ENCODE measurements at places on chromosomes 16 and 17.

DNA sequence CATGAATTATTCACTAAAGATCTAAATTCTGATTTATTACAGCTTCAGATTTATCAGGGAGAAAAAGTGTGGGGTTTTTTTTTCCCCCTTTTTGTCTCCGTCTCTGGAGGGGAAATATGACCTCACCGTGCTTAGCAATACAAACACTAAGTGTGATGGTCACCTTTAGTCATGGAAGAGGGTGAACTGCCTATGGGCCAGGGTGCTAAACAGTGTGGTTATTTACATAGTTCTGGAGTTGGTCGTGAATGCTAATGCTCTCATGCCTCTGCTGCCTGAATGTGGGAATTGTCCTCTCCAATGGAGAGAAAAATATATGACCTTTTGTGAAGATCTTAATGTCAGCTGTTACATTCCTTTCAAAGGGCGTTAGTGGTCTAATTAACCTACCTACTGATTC is 44.8 kb upstream of the MSI2 start:
- DNase-seq: no peak

DNA sequence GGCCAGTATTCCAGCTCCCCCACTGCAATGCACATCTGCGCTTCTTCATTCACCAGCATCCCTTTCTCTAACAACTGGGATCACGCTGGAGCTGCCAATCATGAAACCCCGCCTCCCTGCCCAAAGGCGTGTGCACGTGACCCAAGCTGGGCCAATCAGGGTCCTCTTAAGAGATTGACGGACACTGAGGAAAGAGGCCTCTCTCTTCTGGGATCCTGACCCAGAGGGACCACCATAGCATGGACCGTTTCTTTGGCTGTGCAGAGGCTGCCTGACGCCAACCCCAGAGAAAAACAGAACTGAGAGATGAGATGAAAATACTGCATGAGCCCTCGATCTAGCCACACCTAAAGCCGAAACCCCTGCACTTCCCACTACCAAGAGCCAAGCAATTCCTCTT is 32.0 kb downstream of the COTL1 start:
- DNase-seq: no peak

DNA sequence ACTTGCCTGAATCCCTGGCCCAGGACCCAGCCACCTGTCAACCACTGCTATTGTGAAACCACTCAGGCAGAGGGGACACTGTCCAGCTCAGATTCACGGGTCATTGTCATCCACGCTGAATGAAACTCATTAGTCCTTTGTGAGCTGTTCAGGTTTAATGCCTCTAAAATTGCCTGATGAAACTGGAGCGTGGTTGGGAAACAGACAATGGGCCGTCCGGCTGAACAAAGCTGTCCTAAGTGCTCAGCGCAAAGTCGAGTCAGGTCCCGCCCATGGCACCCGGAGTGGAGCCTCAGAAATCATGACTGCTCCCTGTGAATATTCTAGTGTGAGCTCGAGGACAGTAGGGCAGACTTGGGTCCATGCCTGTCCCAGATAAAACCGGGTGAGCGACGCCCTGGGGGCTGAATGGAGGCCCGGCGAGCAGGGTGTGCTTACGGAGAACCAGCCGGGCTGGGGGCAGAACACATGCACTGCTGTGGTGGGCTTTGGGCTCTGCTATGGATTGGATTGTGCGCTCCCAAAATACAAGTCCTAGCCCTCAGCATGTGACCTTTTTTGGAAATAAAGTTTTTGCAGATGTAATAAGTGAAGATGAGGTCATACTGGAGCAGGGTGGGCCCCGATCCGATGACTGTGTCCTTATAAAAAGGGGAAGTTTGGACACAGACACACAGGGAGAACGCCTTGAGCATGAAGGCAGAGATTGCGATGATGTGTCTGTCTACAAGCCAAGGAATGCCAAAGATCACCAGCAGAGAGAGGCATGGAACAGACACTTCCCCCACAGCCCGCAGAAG is 12.9 kb upstream of the CMIP start:
- DNase-seq: no peak

DNA sequence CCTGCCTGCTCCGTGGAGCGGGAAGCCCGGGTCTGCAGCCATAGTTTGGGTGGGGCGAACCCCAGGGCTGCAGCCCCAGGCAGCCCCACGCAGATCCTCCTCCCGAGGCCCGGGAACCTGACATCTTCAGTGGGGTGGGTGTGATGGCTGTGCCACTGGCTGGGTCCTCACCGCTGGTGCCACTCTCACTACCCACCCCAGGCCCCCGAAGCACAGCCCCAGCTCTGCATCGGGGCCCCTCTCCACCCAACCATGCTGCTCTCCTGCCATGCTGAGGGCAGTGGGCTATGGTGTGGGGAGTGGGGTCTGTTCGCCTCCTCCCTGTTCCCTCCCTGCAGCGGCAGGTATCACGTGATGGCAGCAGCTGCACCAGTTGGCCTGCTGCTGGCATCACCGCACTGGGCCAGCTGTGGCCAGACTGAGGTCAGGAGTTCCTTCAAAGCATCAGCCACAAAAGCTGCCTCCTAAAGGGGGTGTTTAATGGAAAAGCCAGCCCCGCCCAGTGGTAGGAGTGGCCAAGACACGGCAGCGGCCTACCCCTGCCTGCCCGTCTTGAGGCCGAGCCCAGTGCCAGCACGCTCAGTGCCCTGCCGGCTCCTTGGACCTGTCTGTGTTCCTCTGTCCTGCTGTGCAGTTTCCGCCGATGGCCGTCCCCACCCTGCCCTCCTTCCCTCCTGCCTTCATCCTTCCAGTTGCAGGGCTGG is 10.8 kb downstream of the KCTD5 start:
- DNase-seq: no peak

GRCh38 chr16:1333149-1333812 is at the start of gene BAIAP3:
BAIAP3 (plus strand) TSS chr16:1333645; CDS start chr16:1338550, 4,905 bp downstream.
- DNase-seq: peak; percentile 27

DNA sequence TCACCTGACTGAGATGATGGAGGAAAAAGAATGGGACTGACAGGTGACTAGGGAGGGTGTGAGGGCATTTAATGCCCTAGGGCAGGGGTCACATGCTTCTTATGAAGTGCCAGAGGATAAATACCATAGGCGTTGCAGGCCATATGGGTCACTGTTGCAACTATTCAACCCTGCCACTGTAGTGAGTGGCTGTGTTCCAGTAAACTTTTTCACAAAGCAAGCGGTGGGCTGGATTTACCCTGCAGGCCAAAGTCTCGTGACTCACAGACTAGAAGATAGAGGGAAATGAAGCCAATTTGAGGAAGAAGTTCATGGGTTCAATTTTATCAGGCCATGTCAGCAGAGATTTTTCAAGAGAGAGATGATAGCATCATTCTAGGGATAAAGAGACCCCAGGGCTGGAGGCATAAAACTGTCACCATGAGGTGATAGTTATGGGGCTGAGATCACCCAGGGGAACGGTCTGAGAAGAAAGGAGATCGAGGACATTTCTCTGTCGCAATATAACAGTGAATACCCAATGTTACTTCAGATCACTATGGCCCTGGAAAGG is 8.6 kb downstream of the ARHGAP17 start:
- no peak for DNase-seq

DNA sequence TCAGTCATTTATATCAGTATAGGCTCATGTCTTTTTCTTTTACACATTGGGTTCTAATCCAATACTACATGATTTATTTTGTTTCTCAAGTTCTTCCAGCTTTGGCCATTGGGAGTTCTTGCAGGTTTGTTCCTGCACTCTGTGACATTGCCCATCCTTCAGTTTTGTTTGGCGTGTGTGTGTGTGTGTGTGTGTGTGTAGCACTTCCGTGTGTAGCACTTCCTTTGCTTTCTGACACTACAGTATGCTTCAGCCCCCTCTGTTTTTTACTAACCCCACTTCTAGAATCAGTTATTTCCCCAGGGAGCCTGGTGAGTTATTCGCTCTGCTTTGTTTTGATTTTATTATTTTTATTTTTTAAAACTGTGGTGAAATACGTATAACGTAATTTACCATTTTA is 75.6 kb upstream of the LGALS9 start:
- DNase-seq: no peak

DNA sequence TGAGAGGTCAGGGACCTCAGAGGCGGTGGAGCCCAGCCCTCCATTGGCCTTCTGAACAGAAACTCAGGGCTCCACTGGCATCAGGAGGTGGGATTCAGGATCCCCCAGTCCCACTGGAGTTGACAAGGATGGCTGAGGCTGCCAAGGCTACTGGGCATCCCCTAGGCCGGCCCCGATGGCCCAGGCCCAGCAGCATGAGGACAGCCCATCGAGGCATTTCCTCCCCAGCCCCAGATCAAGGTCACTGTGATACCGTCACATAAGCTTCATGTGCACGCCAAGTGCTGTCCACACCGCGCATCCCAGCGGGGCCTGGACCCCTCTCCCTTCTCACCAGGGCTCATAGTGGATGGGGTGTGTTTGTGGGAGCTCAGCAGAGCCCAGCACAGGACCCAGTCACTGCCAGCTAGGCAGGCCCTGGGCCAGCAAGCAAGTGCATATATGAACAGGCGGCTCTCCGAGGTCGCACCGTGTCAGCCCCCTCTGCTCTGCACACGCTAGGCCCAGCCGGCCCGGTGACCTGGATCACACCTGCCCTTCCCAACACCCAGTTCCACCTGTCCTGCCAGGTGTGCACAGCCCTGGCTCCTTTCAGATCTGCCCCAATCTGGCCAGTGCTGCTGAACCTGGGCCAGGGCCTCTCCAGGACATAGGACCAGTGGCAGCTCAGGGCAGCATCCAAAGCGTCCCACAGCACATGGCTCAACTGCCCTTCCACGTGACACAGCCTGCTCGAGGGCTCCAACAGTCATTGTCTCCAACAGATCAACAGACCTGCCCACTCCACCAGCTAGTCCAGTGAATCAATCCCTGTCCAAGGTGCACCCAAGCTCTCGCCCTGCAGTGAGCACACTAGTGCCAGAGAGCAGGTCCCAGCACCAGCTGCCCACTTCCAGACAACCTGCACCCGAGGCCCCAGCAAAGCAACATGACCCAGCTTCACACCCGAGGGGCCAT is 32.8 kb upstream of the RASD1 start:
- no peak for DNase-seq

- DNase-seq: no peak
These were observed 321.4 kb downstream of the HAPSTR1 start for GRCh38 chr16:9412915-9413264.

GRCh38 chr17:72682605-72683004 is 409.9 kb downstream of the SLC39A11 start:
- no peak for DNase-seq

DNA sequence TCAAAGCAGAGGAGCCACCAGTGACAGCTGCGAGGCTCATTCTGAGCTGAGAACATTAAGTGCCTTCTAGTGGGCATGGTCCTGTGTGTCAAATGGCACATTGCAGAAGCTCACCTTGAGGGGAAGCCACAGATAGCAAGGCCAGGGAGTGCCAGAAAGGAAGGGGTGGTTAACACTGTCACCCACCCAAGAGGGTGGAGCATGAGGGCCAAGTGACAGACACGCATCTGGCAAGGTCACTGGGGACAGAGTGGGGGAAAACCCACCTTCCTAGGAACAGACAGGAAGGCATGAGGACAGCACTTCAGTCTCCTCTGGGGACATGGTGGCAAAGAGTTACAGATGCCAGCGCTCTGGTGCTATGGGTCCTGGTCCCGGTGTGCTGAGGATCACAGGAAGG is 22.1 kb downstream of the NUBP1 start:
- no peak for DNase-seq

DNA sequence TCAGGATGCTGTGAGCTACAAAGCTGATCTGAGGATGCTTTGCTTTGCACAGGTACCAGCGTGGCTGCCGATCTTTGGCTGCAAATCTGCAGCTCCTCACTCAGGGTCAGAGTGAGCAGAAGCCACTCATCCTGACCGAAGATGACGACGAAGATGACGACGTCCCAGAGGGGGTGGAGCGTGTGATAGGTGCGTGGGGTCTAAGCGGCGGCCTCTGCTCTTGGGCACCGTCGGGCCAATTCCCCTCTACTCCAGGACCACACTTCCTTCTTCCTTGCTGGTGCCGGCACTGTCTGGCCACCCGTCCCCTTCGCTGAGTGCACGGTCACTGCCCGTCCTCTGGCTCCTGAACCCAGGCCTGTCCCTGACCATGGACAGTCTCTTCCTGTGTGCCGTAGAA is 34.0 kb downstream of the ZNF750 start:
- DNase-seq: no peak

- no peak for DNase-seq
These were observed 97.7 kb upstream of the MON1B start for GRCh38 chr16:77093309-77093708.

GRCh38 chr17:3983606-3984484 is 19.6 kb upstream of the ATP2A3 start:
- no peak for DNase-seq

DNA sequence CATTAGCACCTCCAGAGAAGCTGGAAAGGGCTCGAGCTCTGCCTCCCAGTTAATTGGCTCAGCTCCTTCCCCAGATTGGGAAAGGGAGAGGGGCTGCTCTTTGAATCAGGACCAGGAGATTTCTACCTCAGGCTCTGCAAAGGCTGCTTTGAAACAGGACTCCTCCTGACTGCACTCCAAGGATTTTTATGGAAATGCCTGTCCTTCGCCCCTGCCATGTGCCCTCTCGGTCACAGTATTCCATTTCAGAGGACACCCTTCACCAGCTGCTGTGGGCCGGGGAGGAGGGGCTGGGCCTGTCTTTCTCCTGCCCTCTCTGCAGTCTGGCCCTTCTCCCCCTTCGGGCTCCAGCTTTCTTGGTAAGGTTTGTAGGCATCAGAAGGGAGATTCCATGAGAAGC is 13.6 kb downstream of the MRM1 start:
- DNase-seq: no peak

DNA sequence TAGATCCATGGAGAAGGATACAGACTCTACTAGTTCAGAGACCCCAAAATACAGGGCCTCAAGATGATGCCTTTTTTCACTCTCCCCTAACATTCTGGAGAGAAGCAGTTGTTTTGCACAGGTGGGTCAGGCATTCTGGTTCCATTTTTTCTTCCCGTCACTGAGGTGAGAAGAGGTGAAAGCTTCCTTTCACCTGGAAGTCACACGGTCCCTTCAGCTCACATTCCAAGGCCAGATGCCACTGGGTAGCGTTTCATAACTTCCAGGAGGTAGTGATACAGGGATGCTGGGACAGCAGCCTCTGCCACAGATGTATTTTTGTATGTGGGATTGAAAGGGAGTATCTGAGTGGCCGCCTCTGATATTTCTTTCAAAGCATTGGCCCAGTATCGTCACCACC is 1.9 kb downstream of the CDK10 start:
- no peak for DNase-seq

GRCh38 chr17:3801347-3801746 is 359 bp upstream of the ITGAE start:
- no peak for DNase-seq

GRCh38 chr17:21705021-21705601 is 12.8 kb downstream of the KCNJ18 start:
- DNase-seq: no peak

DNA sequence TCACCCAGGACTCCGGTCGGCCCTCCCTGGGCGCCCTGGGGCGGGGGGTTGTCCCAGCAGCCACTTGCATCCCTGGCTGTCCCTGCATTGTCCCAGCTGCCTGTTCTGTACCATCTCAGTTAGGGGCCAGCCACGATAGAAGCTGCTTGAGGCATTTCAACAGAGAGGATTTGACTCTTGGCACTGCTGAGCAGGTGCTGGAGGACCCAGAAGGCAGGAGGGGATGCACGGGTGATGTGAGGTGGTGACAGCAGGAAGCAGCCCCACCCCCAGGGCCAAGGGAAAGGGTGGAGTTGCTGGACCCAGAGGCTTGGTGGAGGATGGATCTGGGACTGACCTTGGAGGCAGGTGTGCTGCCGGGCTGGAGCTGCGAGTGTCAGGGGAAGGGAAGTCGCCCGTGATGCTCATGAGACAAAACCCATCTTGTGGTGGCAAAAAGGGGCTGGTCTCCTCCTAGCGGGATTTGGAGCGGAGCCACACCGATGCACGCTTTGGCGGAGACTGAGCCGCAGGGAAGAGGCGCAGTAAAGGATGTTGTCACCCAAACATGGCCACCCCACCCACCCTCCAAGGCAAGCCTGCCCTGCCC is 188.0 kb upstream of the GSE1 start:
- no peak for DNase-seq
